ENCODE measurements at places on chromosomes 4 and X. TPM values are rescaled to one million over a fixed set of nuclear protein-coding genes. Genes with fewer than 3 reads are reported as not detected.

Gene GLRA3
- total RNA-seq, result not detected

Gene VEGFC
- 28.4 TPM for total RNA-seq

Gene DOCK11
- 62.1 TPM for total RNA-seq

Gene RS1
- not detected for total RNA-seq

- no peak for DNase-seq
These were observed 503.9 kb downstream of the PDHA2 start for GRCh38 chr4:96343836-96344235.

DNA sequence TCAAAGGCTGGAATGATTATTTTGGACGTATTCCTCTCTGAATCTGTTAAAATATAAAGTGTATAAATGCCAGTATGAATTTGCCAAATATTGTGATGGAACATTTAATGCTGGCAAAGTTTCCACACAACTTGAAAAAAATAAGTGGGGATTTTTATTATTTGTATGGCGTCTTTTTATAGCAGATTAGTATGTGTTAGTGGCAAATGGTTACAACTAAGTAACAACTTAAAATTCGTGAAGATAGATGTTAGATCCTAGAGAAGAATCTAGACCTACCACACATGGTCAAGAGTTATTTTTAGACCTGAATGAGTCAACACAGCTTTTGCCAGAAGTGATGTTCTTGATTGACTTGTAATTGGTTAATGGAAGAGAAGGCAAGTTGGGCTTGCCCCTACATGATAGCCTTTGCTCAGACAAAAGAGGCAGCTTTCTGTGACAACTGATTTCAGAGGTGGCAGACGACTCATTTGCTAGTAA is 4.8 kb downstream of the CPE start:
- no peak for DNase-seq

DNA sequence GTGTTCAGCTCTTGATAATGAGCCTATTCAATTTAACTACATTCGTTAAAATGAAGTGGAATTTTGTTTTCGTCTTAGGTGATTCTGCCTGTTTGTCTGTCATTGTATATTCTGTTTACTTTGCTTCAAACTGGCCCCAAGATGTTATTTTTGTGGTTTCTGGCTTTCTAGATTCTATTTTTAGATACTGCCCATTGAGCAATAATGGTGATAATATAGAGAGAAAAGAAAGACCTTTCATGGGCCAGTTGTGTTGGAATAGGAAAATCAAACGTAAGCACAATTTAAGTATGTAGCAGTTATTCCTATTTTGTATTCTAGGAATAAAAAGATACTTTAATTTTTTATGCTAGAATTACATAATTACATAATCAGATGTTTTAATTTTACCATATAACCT is 4.0 kb downstream of the CDKN2AIP start:
- no peak for DNase-seq

DNA sequence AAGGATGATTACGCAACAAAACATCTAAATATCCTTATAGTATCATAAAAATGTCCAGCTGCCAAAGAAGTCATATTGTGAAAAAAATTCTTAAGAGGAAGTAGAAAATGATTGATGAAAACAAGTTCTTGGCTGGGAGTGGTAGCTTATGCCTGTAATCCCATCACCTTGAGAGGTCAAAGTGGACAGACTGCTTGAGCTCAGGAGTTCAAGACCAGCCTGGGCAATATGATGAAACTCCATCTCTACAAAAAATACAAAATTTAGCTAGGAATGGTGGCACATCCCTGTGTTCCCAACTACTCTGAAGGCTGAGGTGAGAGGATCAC is 577.6 kb downstream of the KLHL13 start:
- no peak for DNase-seq

DNA sequence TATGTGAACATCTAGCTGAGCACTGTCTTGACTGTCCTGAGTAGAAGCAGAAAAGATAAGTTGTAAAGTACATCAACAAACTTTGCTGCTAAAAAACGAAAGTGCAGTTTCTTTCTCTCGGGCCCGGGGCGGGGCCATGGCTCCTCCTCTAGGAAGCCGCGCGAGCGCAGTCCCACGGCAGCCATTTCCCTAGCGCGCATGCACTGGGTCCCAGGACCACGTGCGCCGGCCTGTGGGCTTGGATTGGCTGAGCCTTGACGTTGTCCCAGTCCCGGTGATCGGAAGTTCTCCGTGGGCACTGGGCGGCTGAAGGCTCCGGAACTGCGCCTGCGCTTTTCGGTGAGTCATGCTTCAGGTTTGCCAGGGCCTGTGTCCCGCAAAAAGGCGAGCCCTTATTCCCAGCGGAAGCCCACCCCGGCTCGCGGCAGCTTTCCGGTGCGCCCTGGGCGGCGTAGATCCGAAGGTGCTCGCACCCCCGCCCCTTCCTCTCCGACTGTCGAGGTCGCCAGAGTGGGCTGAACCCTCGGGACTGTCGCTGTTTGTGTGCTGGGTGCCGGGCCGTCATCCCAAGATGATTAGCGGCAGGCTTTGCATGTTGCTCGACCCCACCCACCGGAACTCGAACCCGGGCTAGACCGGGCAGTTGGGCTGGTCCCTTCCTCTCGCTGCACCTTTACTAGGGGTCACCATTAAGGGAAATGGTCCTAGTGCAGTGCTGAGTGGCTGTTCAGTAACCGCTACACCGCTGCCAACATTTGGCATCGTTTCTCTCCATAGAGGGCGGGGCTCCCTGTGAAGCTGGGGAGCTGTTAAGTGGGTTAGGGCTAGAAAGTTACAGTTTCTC is at the start of gene TCEANC:
Gene TCEANC, plus strand, starts transcription at position 292 of the 844 bp plus-strand sequence. CDS start 9,368 bp downstream, outside the sequence.
- DNase-seq, result peak; percentile 87

GRCh38 chr4:109321232-109321631 is 18.8 kb upstream of the COL25A1 start:
- no peak for DNase-seq

GRCh38 chr4:150673793-150674192 is 91.8 kb downstream of the MAB21L2 start:
- no peak for DNase-seq

- DNase-seq, result no peak
These were observed 69.0 kb downstream of the BEND2 start for GRCh38 chrX:18151649-18152048.

GRCh38 chrX:83658731-83659130 is 150.6 kb downstream of the POU3F4 start:
- DNase-seq, result no peak

Measured in omental fat pad (tissue), 4 donors.